ENCODE measurements at places on chromosomes 3 and 15.

DNA sequence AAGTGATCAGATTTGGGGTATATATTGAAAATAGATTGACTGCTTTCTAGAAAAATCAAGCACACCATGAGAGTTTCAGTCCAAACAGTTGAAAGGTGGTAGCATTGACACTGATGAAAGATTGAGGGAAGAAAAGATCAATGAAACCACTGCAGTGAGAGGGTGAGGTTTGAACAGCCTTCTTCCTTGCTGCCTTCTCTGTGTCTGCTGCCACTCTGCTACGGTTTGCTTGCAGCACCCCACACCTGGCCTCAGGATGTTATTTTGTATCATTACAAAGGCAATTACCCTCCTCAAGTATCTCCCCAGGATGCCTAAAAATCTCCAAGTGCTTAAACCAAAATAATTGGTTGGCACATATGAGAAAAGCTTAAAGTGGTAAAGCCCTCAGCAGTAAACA lies 683.6 kb upstream of the ARPP21 start:
- DNase-seq, result no peak

DNA sequence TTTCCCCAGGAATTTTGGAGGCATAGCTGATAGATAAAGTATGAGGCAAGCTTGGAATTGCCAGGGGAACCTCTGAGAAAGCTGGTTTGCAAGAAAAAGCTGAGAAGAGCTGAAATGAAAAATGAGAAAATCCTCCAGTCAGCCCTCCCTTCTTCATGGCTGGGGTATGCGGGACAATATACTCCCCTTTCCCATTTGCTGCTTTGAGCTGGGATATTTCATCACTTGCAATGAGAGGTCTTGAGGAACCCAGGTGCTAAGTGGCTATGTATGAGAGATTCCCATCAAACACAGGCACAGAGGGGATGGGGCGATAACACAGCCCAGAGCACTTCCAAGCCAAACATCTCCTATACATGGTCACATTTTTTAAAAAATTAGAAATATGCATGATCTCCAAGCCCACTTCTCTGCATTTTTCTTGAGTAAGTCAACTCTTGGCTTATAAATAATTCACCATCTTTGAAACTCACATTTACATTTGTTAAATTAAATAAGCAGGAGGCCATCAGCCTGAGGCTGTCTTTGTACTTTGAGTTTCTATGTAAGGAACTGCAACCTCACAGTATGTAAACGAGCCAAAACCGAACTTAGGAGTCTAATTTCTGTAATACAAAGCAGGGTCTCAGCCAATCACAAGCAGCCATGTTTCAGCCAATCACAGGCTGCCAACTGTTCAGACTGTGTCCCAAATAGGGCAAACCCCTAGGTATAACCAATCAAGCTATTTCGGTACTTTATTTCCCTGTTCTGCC lies 983.6 kb upstream of the NR2F2 start:
- DNase-seq, result no peak

- DNase-seq, result peak; percentile 71
These were observed 356.5 kb downstream of the TBL1XR1 start for GRCh38 chr3:176840641-176841286.

- no peak for DNase-seq
These were observed 12.6 kb downstream of the KAT2B start for GRCh38 chr3:20052851-20053250.

DNA sequence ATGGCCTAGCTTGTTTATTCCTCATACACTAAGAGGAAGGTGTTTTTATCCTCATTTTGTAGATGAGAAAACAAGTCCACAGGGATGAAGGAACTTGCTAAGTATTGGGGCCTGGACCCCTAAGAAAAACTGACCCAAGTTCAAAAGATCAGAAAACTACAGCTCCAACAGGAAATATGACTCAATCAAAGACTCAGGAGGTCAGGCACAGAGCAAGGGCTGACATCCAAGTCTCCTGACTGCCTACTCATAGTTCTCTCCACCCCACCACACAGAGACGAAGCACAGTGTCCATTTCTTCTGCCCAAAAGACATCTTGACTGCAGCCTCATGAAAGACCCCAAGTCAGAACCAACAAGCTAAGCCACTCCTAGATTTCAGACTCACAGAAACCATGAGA lies 26.9 kb upstream of the TPM1 start:
- no peak for DNase-seq

DNA sequence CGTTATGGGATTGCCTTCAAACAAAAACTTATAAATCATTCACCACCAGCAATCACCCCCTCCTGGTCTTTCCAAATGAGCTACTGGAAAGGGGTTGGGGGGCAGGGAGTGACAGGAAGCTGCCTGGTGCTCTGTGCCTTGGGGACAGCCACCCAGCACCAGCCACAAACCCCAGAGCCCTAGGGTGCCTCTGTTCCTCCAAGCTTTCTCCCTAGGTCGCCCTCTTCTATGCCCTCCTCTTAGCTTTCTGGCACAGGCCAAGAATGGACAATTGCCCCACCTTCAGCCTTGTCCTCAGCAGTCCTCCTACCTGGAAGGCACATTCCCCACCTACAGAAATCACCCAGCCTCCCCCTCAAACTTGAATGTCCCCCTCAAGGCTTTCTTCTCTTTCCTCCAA lies 3.3 kb downstream of the OXTR start:
- DNase-seq, result no peak
